ENCODE measurements at places on chromosomes 11 and 22.

DNA sequence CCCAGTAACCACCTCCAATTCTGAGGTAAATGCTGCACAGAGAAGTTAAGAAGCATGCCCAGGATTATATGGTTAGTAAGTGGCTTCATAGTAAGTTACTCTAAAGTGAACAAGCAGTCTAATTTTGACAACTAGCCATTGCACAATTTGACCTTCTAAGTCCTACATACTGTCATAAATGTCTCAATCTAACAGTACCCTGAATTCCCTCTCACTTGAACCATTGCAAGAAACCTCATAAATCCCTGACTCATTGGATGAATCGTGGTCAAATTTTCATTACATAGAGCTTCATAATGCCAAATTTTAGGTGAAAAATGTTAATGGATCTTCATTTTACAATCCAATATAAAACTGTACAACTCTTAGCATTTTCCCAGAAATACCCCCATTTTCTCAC lies 217.3 kb upstream of the GRIA4 start:
- DNase-seq = no peak

DNA sequence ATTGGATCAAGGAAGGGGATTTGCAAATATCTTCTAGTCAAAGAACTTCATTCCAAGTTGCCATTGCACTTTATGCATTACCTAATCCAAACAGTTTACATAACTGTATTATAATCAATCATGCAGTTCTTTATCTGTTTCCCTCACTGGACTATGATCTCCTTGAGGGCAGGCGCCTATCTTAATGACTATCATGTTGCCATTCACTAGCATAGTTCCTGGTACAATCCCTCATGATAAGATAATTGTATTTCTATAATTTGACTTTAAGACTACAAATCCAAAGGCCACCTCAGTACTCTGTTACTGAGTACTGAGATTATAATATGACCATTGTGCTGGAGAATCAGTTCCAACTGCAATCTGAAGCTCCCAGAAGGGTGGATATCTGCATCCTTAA lies 278.7 kb upstream of the CCDC90B start:
- no peak for DNase-seq

DNA sequence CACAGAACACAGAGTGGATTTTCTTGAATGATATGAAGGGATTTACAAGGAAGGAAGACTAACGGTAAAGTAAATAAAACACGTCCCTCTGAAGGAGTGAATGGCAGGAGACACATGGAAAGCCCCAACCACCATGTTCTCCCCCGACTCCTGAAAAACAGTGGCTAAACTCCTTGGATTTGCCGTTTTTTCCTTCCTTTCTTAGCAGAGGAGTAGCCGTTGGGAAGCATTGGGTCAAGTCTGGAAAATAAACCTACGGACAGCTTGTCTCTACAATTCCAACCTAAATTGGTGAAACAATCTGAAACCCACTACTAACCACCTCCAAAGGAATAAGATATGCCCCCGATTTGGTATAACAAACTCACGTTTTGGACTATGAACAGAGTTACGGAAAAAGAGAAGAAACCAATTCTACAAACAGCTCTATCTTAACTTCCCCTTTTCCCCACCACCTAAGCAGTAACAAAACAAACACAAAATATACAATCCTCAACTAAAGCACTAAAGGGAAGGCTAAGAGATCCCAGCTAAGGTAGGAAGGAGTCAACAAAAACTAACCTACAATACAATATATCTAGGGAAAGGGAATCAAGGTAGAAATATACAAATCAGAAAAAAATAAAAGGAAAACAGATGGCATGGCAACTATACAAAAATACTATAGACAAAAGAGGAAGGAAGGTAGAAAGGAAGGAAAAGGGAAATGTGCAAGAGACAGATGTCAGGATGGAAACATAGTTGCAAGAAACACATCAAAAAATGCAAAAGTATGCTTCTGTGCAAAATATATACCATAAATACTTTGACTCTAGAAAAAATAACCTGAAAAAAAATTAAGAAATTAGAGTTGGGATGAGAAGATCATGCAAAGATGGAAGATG lies 43.8 kb upstream of the LYVE1 start:
- no peak for DNase-seq

- peak; percentile 67 for DNase-seq
Observed at GRCh38 chr11:46120346-46121300, 631 bp downstream of the PHF21A start.

GRCh38 chr11:29051935-29052334 lies 943.7 kb downstream of the METTL15 start:
- DNase-seq = no peak

GRCh38 chr11:91124363-91124762 lies 901.5 kb upstream of the CHORDC1 start:
- no peak for DNase-seq
